HCT116 (cell line): ENCODE measurements at places on chromosomes 4 and X. TPM values are rescaled to one million over a fixed set of nuclear protein-coding genes. Genes with fewer than 3 reads are reported as not detected.
A peak's percentile ranks its signal among the peaks of the same experiment; 100 is the strongest.

- no peak for DNase-seq
- no peaks in the 10 kb centered on the region for H3K36me3 ChIP-seq
- no peak overlapping the region for H3K4me3 ChIP-seq
These were observed 67.3 kb downstream of the GLUD2 start for GRCh38 chrX:121114691-121115090.

- no peaks in the 10 kb centered on the region for H3K36me3 ChIP-seq
- no peaks in the 10 kb centered on the region for H3K27me3 ChIP-seq
- no peak overlapping the region for H3K4me3 ChIP-seq
These were observed 45.9 kb downstream of the PLS3 start for GRCh38 chrX:115606861-115607260.

DNA sequence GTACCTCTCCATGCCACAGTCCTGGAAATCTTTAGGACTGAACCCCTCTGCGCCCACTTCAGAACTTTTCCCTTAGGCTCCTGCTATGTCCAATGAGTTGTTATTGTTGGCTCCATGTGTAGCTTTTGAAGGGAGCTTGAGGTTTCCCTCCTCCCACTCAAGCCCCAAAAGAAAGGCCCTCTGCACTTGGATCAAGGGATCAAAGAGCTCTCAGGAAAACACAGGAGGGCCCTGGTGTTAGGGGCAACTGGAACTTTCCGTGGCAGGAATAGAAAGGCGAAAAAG, 135.0 kb downstream of the RASL11B start:
- no peak overlapping the region for H3K4me3 ChIP-seq
- no peak overlapping the region for H3K27ac ChIP-seq
- H3K4me1 ChIP-seq, result no peaks in the 10 kb centered on the region

The ASB12 gene
- not detected for total RNA-seq

DNA sequence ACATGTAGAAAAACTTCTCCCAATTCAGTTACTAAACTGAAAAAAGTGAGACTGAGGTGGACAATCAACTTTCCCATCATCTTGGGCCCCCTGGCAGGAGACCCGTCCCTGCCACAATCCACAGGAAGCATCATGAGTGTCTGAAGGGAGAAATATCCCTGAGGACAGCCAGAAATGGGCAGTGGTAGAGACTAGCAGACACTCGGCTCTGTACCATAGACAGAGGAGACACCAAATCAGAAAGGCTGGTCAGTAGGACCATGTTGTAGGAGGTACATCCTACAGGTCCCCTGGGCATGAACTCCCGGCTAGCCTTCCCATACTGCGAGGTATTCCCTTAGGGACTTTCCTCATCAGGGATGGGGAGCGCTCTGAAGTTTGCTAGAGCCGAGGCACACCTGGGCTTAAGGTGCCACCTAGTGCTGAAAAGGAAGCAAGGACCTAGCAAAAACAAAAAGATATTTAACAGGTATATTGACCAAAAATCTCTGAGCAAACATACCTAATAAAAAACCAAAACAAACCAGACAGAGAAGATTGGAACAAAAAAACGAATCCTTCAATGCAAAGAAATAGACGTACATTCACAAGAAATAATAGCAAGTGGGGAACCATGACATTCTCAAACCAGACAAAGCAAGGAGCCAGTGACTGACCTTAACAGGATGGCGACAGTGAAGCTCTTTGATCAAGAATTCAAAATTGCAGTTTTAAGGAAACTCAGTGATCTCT, 55.6 kb downstream of the HAUS3 start:
- no peaks in the 10 kb centered on the region for H3K36me3 ChIP-seq
- no peak overlapping the region for H3K4me3 ChIP-seq
- H3K4me1 ChIP-seq, result no peaks in the 10 kb centered on the region
- H3K27me3 ChIP-seq, result no peaks in the 10 kb centered on the region

- H3K27me3 ChIP-seq, result no peaks in the 10 kb centered on the region
- H3K4me1 ChIP-seq, result no peaks in the 10 kb centered on the region
- H3K36me3 ChIP-seq, result peaks cover 9% of the 10 kb centered on the region; the same call in 1 of the 2 replicates
- H3K27ac ChIP-seq, result no peak overlapping the region
These were observed 31.5 kb upstream of the NUP54 start for GRCh38 chr4:76179398-76180318.

The SSX3 gene
- total RNA-seq, result not detected

GRCh38 chr4:95155759-95156451, 392.9 kb downstream of the UNC5C start:
- no peaks in the 10 kb centered on the region for H3K4me1 ChIP-seq
- no peak overlapping the region for H3K4me3 ChIP-seq
- H3K36me3 ChIP-seq, result no peaks in the 10 kb centered on the region
- H3K27ac ChIP-seq, result no peak overlapping the region

GRCh38 chr4:53089936-53090729, 228.0 kb downstream of the RASL11B start:
- no peak overlapping the region for H3K27ac ChIP-seq
- no peaks in the 10 kb centered on the region for H3K4me1 ChIP-seq
- H3K27me3 ChIP-seq, result no peaks in the 10 kb centered on the region
- no peaks in the 10 kb centered on the region for H3K36me3 ChIP-seq

The PRSS12 gene
- total RNA-seq, result 13.8 TPM

The KIF4A gene
- total RNA-seq, result 40.3 TPM

GRCh38 chrX:95885074-95885473, 799.6 kb upstream of the DIAPH2 start:
- no peaks in the 10 kb centered on the region for H3K4me1 ChIP-seq
- H3K36me3 ChIP-seq, result no peaks in the 10 kb centered on the region

The MAGEA2 gene
- 48.1 TPM for total RNA-seq

GRCh38 chr4:139743027-139743426, 77.4 kb downstream of the MGST2 start:
- 0 out of 2 replicates have a peak, but pooled peaks cover 3% of the 10 kb centered on the region for H3K4me1 ChIP-seq
- no peaks in the 10 kb centered on the region for H3K36me3 ChIP-seq
- H3K27me3 ChIP-seq, result no peaks in the 10 kb centered on the region
- DNase-seq, result no peak
- no peak overlapping the region for H3K27ac ChIP-seq

DNA sequence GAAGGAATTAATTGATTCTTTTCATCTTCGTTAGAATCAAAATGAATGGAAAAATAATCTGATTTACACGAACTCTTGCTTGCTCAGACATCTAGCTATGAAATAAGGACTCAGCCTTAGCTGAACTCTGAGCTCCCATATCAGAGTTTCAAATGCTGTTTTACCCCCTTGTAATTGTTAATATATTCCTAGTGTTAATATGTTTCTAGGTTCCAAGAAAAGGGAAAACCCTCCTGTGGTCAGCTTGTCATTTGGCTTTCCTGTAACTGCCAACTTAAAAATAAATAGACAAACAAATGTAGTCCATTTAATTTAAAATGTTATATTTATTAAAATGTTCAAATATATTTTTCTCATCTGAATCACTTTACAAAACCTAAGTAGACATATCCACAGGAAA, 432.1 kb downstream of the ARHGAP24 start:
- H3K4me1 ChIP-seq, result no peaks in the 10 kb centered on the region
- no peak for DNase-seq
- no peaks in the 10 kb centered on the region for H3K36me3 ChIP-seq
- H3K27ac ChIP-seq, result no peak overlapping the region
- no peaks in the 10 kb centered on the region for H3K27me3 ChIP-seq
- H3K4me3 ChIP-seq, result no peak overlapping the region

DNA sequence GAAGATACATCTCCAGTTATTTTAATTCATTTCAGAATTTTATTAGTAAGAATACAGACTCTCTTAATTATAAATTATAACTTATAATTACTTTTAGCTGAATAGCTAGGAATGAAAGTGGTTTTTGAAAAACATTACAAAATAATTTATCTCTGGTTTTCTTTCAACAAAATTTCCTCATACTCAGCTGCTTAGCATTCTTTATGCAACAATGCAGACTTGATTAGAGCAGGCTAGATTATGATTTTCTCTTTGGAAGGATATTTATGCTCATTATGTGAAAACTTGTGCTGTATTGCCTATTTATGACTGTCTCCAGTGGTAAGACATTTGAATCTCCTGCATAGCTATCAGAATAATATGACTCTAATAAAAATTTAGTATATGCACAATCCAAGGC, 2023.7 kb downstream of the C4orf33 start:
- H3K4me1 ChIP-seq, result no peaks in the 10 kb centered on the region
- no peak overlapping the region for H3K4me3 ChIP-seq
- no peaks in the 10 kb centered on the region for H3K27me3 ChIP-seq
- no peaks in the 10 kb centered on the region for H3K36me3 ChIP-seq
- no peak overlapping the region for H3K27ac ChIP-seq

DNA sequence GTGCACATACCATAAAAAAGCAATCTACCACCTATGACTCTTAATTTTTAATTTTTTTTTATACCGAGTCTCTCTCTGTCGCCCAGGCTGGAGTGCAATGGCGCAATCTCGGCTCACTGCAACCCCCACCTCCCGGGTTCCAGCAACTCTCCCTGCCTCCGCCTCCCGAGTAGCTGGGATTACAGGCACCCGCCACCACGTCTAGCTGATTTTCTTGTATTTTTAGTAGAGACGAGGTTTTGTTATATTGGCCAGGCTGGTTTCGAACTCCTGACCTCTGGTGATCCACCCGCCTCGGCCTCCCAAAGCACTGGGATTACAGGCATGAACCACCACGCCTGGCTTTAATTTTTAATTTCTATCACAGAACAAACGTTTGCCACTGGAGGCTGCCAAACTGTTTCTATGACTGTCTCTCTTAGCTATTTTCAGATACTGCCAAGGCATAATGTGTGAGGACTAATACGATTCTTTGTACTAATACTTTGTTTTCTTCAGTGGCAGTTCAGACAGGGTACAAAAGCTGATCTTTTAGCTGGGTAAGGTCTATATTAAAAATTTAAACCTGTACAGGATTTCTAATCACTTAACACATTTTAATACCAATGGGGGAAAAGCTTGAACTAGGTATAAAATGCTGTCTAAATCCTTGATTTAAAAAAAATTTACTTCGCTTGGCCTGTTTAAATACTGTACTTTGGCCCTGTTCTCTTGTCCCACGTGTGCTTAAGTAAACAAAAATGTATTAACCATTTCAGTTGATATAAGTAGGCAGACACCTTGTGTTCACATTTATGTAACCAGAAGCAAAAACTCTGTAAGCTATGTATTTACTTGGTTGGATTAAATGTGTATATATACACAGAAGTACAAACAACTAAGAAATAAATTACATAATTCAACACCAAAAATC, 2.3 kb downstream of the PGRMC2 start:
- no peaks in the 10 kb centered on the region for H3K27me3 ChIP-seq
- no peaks in the 10 kb centered on the region for H3K36me3 ChIP-seq
- H3K4me3 ChIP-seq, result no peak overlapping the region
- peaks cover 10% of the 10 kb centered on the region; the same call in 1 of the 2 replicates for H3K4me1 ChIP-seq
- DNase-seq, result no peak

- H3K4me1 ChIP-seq, result peaks cover 7% of the 10 kb centered on the region
- no peaks in the 10 kb centered on the region for H3K27me3 ChIP-seq
- DNase-seq, result peak; percentile 36
These were observed 67.1 kb downstream of the PGRMC2 start for GRCh38 chr4:128220286-128221235.

DNA sequence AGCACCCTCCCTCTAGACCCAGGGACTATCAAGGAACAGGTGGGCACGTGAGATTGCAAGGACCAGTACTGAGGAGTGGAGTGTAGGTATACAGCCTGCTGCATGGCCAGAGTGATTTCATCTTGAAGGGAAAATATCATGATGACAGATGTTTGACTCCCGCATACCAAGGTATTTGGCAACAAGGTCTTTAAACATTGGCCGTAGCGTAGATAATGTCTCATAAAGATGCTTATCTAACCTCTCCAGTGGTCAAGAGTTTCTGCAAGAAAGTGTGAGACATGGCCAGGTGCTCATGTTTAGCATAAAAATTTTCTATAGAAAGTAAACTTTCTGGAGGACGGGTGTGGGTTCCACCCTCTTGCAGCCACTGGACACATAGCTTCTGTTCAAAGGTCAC, 18.7 kb upstream of the ZNF630 start:
- no peak overlapping the region for H3K4me3 ChIP-seq
- no peak for DNase-seq
- no peak overlapping the region for H3K27ac ChIP-seq
- no peaks in the 10 kb centered on the region for H3K27me3 ChIP-seq

- H3K27me3 ChIP-seq, result no peaks in the 10 kb centered on the region
- no peaks in the 10 kb centered on the region for H3K4me1 ChIP-seq
- DNase-seq, result no peak
- H3K36me3 ChIP-seq, result no peaks in the 10 kb centered on the region
- no peak overlapping the region for H3K27ac ChIP-seq
These were observed 523.4 kb downstream of the FAT4 start for GRCh38 chr4:125838202-125838601.

DNA sequence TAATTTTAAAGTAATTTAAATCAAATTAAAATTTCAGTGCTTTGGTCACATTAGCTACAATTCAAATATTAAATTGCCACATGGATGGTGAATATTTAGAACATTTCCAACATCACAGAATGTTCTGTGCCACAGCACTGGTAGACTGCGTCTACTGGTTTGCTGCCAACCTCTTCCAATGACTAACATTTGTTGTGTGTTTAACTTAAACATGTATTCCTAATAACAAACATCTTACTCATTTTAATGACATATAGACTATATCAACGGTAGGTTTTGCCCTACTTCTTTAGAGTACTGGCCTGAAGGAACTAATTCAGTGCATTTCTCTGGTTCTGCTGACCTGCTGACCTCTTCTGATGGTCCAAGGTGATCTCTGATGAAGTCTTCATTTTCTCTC, 157.6 kb downstream of the DCK start:
- H3K4me3 ChIP-seq, result no peak overlapping the region
- no peak overlapping the region for H3K27ac ChIP-seq
- no peak for DNase-seq
- H3K36me3 ChIP-seq, result no peaks in the 10 kb centered on the region
- no peaks in the 10 kb centered on the region for H3K27me3 ChIP-seq
- no peaks in the 10 kb centered on the region for H3K4me1 ChIP-seq

DNA sequence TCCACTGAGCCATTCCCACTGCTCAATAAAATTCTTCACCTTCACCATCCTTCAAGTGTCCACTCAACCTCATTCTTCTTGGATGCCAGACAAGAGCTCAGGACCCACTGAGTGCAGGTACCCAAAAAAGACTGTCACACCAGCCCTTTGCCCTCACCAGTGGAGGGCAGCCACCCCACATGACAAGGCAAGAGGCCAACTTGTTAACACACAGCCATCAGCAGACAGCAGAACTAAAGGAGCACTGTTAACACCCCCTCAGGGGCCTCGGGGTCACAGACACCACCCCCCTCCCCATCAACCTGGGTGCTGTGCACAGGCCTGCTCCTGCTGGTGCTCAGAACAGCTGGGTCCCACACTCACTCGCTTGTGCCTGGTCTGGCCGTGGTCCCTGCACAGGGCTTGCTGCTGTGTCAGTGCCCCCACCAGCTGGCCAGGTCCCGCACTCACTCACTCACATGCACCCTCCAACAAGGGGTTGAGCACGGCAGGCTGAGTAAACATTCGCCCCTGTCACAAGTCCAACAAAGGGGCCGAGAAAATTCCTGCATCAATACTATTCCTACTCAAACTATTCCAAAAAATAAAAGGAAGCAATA, 54.1 kb downstream of the ATRX start:
- no peaks in the 10 kb centered on the region for H3K36me3 ChIP-seq
- no peak overlapping the region for H3K4me3 ChIP-seq
- H3K27me3 ChIP-seq, result no peaks in the 10 kb centered on the region
- no peak for DNase-seq
- H3K27ac ChIP-seq, result no peak overlapping the region

GRCh38 chrX:107118322-107119147, at the start of gene RBM41:
TSS of gene RBM41 (minus strand) at chrX:107118822. CDS start at chrX:107118773, 49 bp downstream.
- no peaks in the 10 kb centered on the region for H3K4me1 ChIP-seq
- peak within 1 kb of the TSS; percentile 72 for H3K4me3 ChIP-seq
- H3K36me3 ChIP-seq, result peaks cover 16% of the 10 kb centered on the region
- H3K27me3 ChIP-seq, result no peaks in the 10 kb centered on the region
- peak; percentile 64 for DNase-seq
- H3K27ac ChIP-seq, result peak within 1 kb of the TSS; percentile 64
